Activated naive CD8-positive, alpha-beta T cell treated with anti-CD3 and anti-CD28 coated beads, Interleukin-2, amount 10 ng/mL, durations not matched to agents 7 days and 5 days (primary cell): ENCODE measurements at places on chromosomes 1 and 21. TPM values are rescaled to one million over a fixed set of nuclear protein-coding genes. Genes with fewer than 3 reads are reported as not detected.
A peak's percentile ranks its signal among the peaks of the same experiment; 100 is the strongest.

DNA sequence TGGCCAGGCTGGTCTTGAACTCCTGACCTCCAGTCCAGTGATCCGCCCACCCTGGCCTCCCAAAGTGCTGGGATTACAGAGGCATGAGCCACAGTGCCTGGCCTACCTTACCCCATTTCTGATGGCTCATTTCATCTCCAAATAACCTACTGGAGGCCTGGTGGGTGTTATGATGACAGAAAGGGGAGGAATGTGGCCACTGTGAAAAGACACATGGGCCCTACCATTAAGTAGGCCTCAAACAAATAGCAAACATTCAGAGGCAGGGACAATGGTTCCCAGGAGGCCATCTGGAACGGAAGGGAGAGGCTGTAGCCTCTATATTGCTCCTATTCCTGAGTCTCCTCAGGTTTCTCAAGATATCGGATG, 932 bp upstream of the FCRLA start:
- DNase-seq: no peak
- H3K27ac ChIP-seq: no peak overlapping the region
- H3K4me3 ChIP-seq: no peak overlapping the region
- H3K36me3 ChIP-seq: no peaks in the 10 kb centered on the region
- peaks cover 18% of the 10 kb centered on the region for H3K27me3 ChIP-seq

DNA sequence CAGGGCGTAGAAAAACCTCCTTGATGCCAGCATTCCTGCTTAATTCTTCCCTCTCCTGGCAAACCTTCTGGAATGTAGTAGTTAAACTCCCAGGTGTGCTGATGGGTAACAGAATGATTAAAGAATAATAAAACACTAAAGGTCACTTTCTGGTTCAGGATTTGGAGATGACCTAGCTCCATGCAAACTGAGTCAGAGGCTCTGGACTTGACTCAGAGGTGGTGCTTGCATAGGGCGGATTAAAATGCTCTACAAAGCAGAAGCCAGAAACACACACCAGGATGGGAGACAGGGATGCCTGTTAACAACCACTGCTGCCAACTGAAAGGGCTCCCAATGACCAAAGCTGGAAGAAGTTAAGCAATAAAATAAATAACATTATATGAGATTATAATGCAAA, 41.5 kb downstream of the KRTAP19-8 start:
- H3K4me1 ChIP-seq: no peaks in the 10 kb centered on the region
- no peak for DNase-seq
- H3K36me3 ChIP-seq: no peaks in the 10 kb centered on the region
- peaks cover 15% of the 10 kb centered on the region for H3K27me3 ChIP-seq
- H3K27ac ChIP-seq: no peak overlapping the region

TAL1 gene
- not detected for total RNA-seq

DNA sequence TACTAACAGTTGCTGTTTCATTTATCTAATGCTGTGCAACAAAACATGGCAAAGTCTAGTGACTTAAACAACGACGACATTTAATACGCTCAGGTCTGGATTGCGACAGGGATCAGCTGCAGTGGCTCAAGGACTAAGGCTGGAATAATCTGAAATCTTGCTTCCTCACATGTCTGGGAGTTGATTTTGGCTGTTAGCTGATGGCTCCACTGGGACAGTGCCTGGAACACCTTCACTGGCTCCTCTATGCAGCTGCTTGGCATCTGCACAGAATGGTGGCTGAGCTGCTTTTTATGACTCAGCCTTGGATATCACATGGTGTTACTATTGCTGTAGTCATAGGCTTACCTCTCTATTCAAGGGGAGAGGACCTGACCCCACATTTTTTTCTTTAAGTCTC, 24.0 kb upstream of the BTG3 start:
- no peaks in the 10 kb centered on the region for H3K27me3 ChIP-seq
- DNase-seq: no peak
- peaks cover 1% of the 10 kb centered on the region for H3K36me3 ChIP-seq
- H3K4me1 ChIP-seq: no peaks in the 10 kb centered on the region
- no peak overlapping the region for H3K4me3 ChIP-seq

DNA sequence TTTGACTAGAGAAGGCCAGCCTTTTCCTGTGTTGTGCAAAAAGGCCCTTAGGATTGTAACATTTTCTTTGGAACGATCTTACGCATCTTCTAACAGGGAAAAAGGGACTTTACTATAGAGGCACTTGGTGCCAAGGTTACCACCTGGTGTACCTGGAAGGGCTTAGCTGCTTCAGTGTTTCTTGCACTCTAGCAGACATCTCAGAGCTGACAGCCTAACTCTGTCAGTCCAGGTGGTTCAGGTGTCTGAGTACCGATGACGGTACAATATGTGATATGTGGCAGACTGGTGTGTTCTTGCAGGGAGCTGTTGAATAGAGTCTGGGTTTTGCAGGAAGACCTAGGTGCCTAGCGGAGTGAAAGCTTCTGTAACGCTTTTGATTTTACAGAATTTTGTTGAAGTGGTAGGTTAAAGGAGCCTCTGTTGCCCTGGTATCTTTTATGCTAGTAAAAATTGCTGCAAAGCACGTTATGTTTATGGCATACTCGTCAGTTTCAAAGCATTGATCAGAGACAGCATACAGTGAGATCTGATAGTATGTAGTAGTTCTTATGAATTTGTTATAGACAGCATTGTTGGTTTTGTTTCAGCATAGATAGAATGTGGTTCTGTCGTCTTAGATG, 1.4 kb downstream of the MAGI3 start:
- H3K4me1 ChIP-seq: peaks cover 26% of the 10 kb centered on the region
- no peak for DNase-seq
- no peaks in the 10 kb centered on the region for H3K36me3 ChIP-seq
- H3K27ac ChIP-seq: peak overlapping the region; percentile 49
- H3K4me3 ChIP-seq: peak overlapping the region; percentile 86

GRCh38 chr1:81804312-81804711, 3.6 kb downstream of the ADGRL2 start:
- no peak for DNase-seq
- H3K27me3 ChIP-seq: peaks cover 58% of the 10 kb centered on the region
- peaks cover 4% of the 10 kb centered on the region for H3K4me1 ChIP-seq
- H3K27ac ChIP-seq: no peak overlapping the region
- no peaks in the 10 kb centered on the region for H3K36me3 ChIP-seq
- H3K4me3 ChIP-seq: no peak overlapping the region
